Stimulated activated CD8-positive, alpha-beta memory T cell treated with anti-CD3 and anti-CD28 coated beads, Interleukin-4, amount 100 ng/mL, for 1 hour (primary cell): ENCODE measurements at places on chromosomes 12 and 14.

DNA sequence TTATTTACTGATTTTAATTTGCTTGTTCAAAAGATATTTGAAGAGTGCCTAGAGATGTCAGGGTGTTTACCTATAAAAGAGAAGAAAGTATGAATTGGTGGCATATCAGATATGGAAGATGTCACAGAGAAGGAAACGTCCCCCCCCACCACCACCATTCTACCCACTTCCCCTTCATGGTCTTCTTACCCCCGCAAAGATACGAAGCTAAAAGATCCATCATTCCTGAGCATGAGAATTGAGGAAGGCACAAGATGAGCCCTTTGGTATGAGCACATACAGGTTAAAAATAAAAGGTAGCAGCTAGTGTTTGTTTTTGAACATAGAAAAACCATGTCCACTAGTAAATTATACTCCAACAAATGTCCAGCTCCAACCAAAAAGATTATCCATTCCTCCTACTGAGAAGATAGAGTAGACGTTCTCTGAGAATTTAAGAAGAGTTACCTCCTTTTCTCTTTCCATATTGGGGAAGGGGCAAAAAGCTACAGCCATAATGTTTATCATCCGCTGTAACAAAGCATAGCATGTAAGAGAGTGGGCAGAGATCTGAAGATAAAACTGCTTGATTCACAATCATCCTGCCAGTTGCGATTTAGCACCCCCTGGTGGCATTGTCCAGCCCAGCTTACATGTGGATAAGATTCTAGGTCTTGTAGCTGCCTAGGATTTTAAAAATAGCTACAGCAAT lies 29.1 kb downstream of the NFYB start:
- DNase-seq, result peak; percentile 70

DNA sequence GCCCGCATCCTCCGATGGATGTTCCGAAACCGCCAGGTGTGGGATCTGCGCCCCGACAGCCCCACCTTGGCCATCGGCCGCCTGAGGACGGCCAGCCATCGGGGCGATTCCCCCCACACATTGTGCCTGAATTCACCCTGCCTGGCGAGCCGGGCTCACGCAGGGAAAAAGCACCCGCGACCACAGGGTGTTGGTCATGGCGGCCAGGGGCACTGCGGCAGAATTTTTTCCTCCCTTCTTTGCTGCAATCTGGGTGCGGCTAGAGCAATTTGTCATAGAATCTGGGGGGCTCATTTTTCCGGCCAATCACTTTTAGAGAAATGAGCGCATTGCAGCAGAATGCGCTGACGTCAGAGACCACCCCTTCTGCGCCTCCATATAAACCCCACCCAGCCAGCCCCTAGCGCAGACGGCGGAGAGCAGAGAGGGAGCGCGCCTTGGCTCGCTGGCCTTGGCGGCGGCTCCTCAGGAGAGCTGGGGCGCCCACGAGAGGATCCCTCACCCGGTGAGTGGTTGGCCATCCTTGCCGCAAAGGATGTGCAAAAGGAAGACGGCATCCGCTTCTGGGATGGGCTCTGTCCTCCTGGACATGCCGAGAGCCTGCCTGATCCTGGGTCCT lies at the start of gene MEG3:
TSS of gene MEG3 (plus strand) at position 406 of the 619 bp plus-strand sequence.
- no peak for DNase-seq

DNA sequence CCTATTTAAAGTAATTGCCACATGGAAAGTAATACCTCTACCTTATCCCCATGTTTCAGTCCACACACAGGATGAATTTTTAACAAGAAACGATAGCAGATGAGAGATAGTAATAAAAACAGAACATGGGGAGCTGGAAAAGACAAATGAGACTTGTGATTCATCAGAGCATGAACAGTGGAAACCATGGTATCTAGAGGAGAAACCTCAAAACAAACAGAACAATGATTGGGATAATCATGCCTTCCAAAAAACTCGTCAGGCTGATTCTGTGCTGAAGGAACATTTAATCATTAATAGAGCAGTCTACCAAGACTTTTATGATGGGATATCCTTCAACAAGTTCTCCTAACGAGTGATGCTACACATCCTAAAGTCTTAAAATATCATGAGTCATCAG lies 1390.7 kb downstream of the FSCB start:
- no peak for DNase-seq

- no peak for DNase-seq
Observed at GRCh38 chr14:81555051-81555450, 21.4 kb upstream of the SEL1L start.

DNA sequence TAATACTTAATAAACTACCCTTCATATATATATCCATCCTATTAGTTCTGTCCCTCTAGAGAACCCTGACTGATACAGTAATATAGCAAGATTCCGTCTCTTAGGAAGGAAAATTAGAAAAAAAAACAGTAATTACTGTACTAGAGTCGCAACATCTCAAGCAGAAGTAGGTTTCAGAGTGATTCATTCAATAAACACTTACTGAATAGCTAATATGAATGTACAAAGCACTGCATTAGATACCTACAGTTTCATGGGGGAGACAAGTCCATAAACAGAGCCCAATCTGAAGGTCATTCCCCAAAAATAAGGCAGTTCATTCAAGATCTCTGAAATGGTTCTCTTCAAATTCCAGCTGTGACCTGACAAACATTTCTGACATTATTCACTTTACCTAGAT lies 9.9 kb downstream of the CERS5 start:
- DNase-seq, result no peak

DNA sequence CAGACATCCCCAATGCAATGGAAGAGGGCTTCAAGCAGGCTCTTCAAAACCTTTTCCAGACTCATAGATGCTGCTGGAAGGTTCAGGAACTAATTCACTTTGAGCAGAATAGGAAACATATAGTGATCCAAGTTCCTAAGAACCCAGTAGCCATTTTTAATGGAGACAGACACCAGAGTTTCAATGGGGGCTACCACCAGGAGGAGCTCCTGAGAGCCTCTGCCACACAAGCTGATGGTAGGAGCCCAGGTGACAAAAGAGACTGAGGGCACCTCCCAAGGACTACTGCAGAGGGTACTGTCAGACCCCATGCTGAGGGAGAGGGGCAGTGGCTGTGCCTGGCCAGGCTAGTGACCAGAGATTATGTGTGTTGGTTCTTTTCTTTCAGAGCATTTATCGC lies 45.9 kb downstream of the IFNG start:
- no peak for DNase-seq

GRCh38 chr14:89621009-89621421 lies 204.0 kb upstream of the FOXN3 start:
- DNase-seq, result peak; percentile 19

- no peak for DNase-seq
Observed at GRCh38 chr12:12350868-12351463, 924 bp upstream of the MANSC1 start.

DNA sequence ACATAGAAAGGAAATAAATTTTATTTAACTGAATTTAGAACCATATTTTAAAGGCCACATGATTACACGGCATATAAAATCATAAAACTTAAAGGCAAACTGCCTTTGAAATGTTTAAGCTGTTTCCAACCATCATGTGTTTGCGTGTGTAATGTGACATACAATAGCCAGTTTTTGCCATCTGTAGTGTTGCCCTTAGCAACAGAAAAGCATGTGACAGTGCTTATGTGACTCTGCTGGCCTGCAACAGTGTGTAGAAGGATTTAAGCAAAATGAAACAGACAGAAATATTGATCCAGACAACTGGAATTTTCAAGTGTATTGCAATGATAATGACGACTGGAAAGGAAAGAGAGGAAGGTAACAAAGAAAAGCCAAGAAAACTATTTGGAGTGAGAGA lies 49.5 kb downstream of the TSPAN19 start:
- no peak for DNase-seq

- DNase-seq, result no peak
Observed at GRCh38 chr12:58069268-58069963, 128.0 kb downstream of the ATP23 start.

- DNase-seq, result no peak
Observed at GRCh38 chr12:100576331-100577036, 3.0 kb downstream of the GAS2L3 start.

GRCh38 chr12:123907726-123908476 lies 64.7 kb downstream of the CCDC92 start:
- DNase-seq, result no peak

DNA sequence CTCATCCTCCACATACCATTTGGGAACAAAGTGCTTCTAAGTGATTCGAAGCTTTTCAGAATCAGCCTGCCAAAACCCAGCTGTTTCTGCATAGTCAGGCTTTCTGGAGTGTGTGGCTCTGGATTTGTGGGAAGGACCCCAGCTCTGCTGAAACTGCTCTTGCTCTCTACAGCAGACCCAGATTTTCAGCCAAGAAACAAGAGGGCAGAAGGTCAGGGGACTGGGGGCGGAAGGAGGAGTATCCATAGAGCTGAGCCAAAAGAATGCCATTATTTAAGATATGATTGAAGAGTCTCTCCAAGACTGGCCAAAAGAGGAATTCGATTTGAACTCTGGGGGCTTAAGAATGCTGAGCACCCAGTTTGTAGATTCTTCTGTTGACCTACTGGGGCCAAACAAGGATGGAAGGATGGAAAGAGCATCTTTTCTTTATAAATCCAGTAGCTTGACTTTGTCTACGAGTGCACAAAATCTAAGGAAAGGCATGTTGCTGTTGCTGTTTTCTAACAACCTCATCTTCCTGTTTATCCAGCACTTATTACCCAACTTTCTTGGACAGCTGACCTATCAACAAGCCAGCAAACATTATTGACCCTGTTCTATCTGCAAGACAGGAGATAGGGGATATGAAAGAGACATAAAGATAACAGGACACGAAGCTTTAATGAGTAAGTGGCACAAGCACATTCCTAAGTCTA lies 29.2 kb downstream of the FBLN5 start:
- no peak for DNase-seq

GRCh38 chr12:64173456-64173855 lies 48.6 kb downstream of the KICS2 start:
- no peak for DNase-seq

DNA sequence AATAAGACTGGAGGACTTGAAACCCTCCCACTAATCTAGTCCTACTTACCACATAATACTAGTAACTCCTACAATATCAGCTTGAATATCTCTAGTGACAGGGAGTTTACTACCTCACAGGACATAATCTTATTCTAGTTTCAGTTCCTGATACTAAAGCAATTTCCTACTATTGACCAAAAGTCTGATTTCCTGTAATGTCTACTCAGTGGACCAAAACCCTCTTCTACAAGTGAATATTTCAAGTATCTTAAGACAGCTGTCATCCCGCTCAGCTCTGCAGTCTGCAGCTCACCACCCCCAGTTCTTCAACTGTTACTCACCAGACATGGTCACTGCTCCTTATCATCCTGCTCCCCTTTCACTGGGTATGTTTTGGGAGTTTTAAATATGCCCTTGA lies 70.8 kb upstream of the TMCC3 start:
- no peak for DNase-seq

DNA sequence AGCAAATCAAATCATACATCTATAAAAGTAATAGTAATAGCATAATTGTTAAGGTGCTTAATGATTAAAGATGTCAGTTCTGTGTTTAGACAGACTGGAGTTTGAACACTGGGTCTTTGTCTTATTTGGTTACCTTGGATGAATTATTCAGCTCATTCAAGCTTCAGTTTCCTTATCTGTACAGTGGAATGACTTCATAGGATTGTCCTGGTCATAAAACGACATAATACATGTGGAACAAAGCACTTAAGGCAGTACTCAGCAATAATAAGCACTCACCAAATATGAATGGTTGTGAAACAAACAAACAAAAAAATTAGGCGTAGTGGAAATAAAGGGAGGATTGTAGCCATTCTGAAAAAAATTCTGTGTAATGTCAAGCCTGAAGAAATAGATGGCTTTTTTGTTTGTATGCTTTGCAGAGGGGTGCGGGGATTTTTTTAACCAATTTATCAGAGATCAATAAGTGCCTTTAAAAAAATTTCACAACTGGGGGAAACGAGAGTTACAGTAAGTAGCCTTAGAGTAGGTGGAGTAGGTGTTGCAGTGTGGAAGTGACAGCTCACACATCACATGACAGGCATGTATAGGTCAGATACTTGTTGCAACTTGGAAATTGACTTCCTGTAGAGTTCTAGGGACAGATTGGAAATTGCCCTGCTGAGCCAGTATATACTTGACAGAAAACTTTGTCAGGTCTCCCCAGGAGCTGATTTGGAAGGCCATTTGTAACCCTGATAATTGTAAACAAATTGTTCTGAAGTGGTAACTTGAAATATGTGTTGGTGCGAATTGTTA lies 157.7 kb downstream of the SLC15A5 start:
- no peak for DNase-seq

DNA sequence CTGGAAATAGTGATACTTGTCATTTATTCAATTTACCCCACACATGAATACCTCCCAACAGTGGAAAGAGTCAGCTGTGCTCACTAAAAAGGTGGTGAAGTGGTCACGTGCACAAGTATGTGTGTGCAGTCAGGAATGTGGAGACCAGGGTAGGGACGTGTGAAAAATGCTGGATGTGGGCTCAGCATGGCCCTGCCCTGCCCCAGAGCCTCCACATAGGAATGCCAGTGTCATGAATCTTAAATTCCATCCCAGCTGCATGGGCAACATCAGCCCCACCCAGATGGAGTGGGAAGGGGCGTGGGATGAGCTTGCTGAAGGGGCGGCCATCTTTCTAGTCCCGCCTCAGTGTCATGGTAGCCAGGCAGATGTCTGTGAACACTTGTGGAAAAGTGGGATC lies 87.7 kb downstream of the C12orf75 start:
- DNase-seq, result no peak

DNA sequence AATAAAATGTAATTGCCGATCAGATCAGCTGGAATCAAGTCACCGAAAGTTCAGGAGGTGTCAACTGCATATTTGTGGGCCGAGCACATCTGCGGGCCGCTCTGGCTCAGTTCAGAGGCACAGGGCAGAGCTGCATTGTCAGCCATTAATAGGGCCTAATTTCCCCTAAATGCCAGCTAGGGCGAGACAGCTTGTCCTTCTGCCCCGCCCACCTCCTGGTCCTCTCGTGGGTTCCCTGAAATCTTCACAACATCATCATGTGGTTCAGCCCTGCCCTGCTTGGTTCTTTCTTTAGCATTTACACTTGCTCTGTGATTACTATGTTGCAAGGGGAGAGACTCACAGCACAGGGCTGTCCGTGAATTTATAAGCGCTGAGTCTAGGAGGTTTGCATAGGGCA lies 148.9 kb downstream of the CHST11 start:
- no peak for DNase-seq

DNA sequence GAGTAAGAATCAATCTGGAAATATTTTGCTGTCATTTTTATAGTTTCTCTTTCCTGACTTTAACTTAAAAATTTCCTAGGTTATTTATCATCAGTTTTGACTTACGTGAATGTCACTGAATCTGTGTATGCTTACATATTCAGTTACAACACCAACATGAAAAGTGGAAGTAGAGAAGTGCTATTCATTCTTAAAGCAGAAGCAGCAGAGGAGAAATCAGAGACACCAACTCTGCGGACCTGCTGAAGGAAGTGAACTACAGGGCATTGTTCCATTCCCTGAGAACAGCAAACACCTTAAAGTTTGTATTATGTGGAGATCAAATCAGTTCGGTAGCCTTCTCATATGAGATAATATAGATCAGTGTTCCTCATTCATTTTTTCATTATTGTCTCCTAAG lies 34.1 kb downstream of the RAD51B start:
- DNase-seq, result no peak

- no peak for DNase-seq
Observed at GRCh38 chr14:68039593-68039992, 220.0 kb downstream of the RAD51B start.

GRCh38 chr14:91877376-91877915 lies 10.1 kb upstream of the TC2N start:
- no peak for DNase-seq
